CD8-positive, alpha-beta memory T cell (primary cell): ENCODE measurements at places on chromosomes 16 and 17.

DNA sequence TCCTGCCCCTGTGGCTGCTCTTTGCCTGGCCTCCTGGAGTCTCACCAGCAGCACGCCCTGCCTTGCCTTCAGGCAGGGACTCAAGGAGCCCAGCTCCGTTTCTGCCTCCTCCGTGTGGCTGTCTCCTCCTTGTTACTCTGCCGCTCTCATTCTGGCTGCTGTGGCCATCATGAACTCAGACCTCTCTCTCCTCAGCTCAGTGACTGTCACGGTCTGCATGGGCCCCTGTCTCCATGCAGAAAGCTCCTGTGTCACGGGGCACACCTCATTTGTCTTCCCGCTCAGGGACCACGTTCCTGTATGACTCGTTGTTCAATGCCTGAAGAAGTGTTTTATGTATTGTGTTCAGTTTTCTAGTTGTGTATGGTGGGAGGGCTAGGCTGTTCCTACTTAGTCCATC lies 25.3 kb downstream of the RPTOR start:
- no peak for DNase-seq

GRCh38 chr17:2899906-2900305 lies 103.7 kb downstream of the RAP1GAP2 start:
- no peak for DNase-seq

DNA sequence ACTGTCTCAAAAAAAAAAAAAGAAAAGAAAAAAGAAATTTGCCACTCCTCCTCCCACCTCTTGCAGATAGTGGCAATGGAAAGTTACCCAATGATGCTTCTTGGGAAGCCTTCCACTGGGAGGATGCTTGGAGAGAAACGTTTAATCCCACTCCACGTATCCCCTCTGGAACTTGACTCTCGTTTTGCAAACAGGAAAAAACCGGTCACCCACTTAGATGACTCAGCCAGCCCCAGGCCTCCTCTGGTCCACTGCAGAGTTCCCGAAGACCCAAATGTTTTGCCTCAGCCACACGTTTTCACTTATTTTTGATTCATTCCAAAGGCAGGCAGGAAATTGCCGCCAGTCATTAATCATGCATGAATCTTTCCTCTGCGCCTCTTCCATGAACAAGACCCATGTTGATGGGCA lies 9.3 kb upstream of the TNFRSF17 start:
- DNase-seq = no peak

GRCh38 chr16:58034774-58035173 lies 9.2 kb downstream of the MMP15 start:
- no peak for DNase-seq

GRCh38 chr16:10619271-10619849 lies 39.0 kb upstream of the EMP2 start:
- no peak for DNase-seq

- DNase-seq = no peak
Measured at GRCh38 chr17:79332011-79332554, 257.5 kb downstream of the ENGASE start.

GRCh38 chr17:19750835-19751234 lies 2.7 kb upstream of the ALDH3A1 start:
- DNase-seq = no peak

DNA sequence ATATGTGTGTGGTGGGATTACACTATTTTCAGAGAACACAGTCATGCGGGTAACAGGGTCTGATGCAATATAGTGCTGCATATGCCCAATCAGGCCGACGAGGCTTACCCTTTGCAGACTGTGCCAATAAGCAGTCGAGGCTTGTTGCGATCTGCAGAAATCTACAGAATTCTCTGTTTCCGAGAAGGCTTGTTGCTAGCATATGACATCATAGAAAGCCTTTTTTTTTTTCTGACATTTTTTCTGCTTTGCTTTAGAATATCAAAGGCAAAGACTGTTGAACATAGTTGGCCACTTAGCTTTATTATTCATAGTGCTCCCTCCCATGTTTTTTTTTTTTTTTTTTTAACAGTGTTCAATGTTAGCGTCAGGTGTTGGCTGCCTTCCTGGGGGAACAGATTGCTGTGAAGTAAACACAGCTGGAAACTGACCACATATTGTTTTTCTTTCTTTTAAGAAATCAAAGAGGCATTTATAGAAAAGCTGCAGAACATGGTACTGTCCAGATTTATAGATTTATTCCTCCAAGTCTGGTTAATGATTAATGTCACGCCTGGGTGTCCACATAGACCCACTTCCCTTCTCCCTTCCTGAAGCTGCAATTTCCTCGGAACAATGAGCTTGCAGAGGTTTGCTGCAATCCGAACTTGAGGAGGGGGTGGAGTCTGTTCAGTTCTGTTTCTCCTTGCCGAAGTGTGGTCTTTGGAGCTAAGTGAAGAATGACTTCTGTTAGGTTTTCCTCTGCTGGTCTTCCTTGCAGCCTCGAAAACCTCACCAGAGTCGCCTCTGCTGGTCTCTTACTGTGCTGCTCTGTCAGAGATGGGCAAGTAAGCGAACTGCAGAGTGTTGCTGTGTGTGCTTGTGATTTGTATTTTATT lies 87.3 kb downstream of the MAP2K6 start:
- no peak for DNase-seq

- DNase-seq = no peak
Measured at GRCh38 chr17:74883241-74883745, 10.1 kb downstream of the FADS6 start.

DNA sequence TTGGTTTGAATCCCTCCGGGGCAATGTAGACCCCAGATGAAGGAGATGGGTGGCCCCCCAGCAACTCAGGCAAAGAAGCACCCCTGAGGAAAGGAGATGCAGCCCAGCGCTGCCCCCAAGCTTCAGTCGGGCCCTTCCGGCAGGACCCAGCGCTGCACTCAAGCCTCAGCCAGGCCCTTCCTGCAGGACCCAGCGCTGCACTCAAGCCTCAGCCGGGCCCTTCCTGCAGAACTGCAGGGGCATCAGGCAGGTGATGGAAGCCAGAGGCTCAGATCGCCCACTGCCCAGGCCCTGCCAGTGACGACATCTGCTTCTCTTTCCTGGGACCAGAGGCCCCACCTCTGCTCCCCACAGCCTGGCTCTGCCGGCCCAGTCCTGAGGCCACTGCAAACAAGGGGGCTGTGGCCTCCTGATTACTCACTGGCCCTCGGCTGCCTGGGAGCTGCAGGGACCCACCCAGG lies 7.8 kb downstream of the SOX8 start:
- DNase-seq = no peak

DNA sequence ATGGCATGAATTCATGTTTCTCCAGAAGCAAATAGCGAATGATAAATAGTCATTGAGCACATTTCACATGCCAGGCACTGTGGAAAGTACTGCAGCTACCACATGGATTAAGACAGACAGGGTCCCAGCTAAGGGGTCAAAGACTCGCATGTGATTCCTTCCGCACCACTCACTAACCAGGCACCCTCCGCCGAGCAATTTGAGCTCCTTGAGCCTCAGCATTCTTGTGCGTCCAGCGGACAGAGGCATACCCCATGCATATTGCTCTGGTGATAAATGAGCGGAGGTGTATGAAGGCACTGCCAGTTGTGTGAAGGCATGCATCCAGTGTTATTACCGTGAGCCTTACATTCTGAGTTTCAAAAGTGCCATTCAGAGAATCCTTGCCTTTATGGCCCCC lies 358.7 kb downstream of the HS3ST4 start:
- DNase-seq = no peak

DNA sequence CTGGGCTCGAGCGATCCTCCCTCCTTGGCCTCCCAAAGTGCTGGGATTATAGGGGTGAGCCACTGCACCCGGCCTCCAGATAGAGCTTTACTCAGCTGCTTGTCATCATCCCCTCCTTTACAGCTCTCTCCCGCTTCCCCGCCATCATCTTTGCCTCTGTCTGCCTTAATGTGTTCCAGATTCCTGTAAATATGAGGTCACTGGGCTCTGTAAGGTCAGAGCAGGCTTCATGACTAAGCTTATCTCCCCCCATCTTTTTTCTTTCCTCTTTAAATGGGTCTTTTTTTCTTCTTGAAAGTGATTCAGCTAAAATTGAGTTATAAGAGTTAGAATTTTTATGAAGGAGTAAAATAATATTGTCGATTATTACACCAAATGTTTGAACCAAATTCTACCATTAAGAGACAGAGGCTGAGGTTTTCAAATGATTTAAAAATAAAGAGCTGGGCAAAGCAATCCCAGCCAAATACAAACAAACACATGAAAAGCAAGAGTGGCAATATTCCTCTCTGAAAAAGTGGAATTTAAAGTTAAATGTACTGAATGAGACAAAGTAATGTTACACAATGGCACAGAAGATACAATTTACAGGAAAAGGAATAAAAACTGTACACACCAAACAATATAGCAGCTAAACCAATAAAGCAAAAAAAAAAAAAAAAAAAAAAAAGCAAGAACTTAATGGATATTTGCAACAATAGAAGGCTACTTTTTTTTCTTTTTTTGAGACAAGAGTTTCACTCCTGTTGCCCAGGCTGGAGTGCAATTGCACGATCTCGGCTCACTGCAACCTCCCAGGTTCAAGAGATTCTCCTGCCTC lies 62.1 kb downstream of the CRISPLD2 start:
- no peak for DNase-seq

- DNase-seq = no peak
Measured at GRCh38 chr16:3731126-3731935, 14.0 kb upstream of the TRAP1 start.
